ENCODE measurements at places on chromosomes 12 and 14. TPM values are rescaled to one million over a fixed set of nuclear protein-coding genes. Genes with fewer than 3 reads are reported as not detected.

Gene SNAPC1
- 4.0 TPM for total RNA-seq

Gene LTB4R2
- 18.8 TPM for total RNA-seq

Gene SYT1
- total RNA-seq, result not detected

Gene ARHGDIB
- 717 TPM for total RNA-seq

Gene CORO1C
- 11.9 TPM for total RNA-seq

Gene KLHL28
- 38.4 TPM for total RNA-seq

DNA sequence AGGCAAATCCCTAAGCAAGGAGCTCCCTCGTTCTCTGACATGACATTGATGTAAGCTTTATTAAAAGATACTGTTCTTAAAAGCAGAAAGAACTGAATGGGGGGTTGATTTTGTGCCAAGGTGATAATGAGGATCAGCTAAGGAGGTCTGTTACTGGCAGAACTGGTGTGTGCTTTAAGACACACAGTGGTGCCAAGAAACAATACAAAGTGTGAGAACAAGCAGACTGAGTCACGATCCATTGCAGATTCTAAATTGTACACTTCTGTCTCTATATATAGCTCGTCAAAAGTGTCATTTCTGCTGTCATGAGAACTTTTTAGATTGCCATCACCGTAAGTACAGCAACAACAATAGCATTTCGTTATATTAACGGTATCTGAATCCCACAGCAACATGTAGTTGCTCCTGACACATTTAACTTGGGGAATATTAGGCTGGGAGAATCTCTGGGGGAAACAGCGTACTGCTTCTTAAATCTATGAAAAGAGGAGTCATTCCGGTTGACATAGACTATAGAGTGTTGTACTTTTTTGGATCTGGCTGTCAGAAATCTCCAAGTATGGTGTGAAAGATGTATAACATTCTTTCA lies 151.3 kb upstream of the PRKD1 start:
- no peaks in the 10 kb centered on the region for H3K27me3 ChIP-seq
- no peaks in the 10 kb centered on the region for H3K36me3 ChIP-seq
- no peak overlapping the region for H3K4me3 ChIP-seq
- H3K27ac ChIP-seq, result no peak overlapping the region

DNA sequence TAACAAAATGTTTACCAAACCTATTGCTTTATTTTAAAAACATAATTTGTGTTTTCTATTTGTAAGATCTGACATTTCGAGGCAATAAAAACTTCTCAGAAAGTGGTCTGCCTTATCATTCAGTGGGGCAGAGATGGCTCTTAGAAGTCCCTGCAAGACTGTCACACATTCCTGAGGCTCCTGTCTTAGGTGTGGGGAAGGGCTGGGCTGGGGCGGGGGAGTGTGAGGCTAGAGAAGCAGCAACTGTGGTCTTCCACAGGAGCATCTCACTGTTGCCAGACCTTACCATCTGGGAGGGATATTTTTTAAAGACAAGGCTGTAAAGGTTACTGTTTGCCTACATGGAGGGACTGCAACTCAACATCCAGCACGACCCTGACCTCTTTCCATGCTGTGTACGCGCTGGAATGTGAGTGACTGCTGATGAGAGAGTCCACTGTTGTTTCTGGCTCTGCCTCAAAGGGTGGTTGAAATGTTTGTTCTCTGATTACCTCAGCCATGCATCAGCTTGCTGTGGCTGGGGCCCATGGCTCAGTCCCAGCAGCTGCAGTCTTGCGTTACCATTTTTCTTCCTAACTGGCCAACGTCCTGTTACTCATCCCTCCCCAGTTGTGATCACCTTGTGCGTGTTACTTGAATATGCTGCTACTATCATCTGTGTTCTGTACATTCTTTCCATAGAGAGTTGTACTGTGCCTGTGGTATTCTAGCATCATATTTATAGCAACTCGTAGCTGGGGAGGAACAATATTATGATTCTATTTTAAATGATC lies 12.4 kb downstream of the ERG28 start:
- peaks cover 35% of the 10 kb centered on the region for H3K36me3 ChIP-seq
- no peak overlapping the region for H3K4me3 ChIP-seq
- no peaks in the 10 kb centered on the region for H3K27me3 ChIP-seq
- no peak overlapping the region for H3K27ac ChIP-seq

DNA sequence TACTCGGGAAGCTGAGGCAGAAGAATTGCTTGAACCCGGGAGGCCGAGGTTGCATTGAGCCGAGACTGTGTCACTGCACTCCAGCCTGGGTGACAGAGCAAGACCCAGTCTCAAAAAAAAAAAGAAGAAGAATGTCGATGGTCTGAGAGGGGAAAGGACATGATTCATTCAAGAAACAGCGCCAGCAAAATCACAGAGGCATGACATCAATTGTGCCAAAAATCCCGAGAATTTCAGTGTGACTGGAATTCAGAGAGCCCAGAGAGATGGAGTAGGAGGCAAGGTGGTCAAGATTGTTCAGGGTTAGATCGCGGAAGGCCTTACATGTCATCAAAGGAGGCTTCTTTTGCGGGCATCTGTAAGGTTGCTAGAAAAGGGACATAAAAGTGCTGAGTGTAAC lies 483.3 kb downstream of the VRK1 start:
- no peaks in the 10 kb centered on the region for H3K27me3 ChIP-seq
- no peak overlapping the region for H3K27ac ChIP-seq
- no peak overlapping the region for H3K4me3 ChIP-seq
- H3K4me1 ChIP-seq, result peaks cover 16% of the 10 kb centered on the region

- no peak overlapping the region for H3K27ac ChIP-seq
- H3K4me1 ChIP-seq, result no peaks in the 10 kb centered on the region
- no peaks in the 10 kb centered on the region for H3K36me3 ChIP-seq
- H3K27me3 ChIP-seq, result no peaks in the 10 kb centered on the region
- H3K4me3 ChIP-seq, result no peak overlapping the region
- DNase-seq, result no peak
These were observed 594.4 kb downstream of the FLRT2 start for GRCh38 chr14:86124328-86124727.

Measured in CD4-positive, alpha-beta memory T cell (primary cell).